ENCODE measurements at places on chromosomes 1 and 21.

GRCh38 chr1:191870490-191870889, 287.8 kb upstream of the RGS18 start:
- no peak for DNase-seq

DNA sequence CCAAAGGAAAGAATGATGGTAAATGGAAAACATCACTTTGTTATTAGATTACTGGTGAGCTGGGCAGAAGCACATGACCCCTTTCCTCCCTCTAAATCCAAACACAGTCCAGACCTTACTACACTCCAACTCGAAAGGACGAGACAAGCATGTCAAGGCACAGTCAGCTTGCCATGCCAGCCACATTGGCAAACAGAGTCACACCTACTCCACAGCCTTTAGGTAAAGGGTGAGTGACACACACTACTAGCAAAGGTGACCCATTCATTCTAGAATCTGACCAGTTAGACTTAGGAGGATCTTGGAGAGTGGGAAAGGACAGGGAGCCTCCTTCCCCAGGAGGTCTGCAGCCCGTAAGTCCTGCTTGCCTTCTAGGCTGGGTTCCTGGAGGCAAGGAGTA, 3.0 kb downstream of the SLC44A3 start:
- DNase-seq, result no peak

DNA sequence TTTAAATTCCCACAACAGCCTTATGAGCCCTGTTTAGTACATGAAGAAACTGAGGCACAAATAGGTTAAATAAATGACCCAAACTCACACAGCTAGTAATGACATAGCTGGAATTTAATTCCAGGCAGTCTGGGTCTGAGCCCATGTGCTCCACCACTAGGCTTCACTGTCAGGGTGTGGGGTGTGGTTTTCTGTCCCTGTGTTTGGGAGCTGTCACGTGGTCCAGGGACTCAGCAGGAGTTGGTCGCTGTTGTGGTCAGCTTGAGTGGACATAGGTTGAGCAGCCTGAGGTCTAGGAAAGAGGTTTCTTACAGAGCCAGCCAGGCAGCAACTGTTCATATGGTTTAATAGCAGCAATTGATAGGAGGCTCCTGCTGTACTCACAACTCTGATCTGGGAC, 28.0 kb upstream of the KCNA10 start:
- DNase-seq, result no peak

GRCh38 chr1:234330843-234331215, 42.4 kb upstream of the COA6 start:
- no peak for DNase-seq

GRCh38 chr1:212453156-212453857, 20.6 kb downstream of the NENF start:
- no peak for DNase-seq

GRCh38 chr21:41564871-41565274, 56.9 kb upstream of the TMPRSS2 start:
- peak; percentile 57 for DNase-seq

- DNase-seq, result no peak
Measured at GRCh38 chr1:101911894-101912293, 84.8 kb downstream of the OLFM3 start.

DNA sequence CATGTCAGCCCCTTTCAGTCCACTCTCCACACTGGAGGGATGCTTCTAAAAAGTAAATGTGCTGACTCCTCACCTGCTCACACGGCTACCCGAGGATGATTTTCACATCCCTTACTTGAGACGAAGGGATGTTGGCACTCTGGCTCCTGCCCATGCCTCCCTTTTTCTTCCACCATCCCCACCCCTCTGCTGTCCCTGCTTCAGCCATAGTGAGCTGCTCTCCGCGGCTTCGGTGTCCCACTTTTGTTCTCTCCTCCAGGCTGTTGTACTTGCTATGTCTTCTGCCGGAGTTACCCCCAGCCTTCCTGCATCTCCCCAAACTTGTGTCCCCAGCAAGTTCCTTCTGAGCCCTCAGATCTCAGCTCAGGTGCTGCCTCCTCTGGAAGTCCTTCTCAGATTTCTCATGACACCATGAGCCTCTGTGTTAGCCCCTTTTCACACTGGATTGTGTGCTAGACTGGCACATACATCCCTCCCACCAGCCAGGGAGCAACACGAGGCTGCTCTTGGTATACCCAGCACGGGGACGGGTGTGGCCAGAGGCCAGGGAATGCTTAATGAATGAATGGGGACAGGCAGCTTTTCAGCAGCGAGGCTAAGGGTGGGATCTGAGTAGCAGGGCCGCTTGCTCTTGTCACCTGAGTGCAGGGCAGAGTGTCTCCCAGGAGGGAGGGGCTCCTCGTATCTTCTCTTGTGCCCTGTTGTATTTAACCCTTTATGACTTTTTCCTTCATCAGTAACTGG, 1.3 kb downstream of the ACOT11 start:
- DNase-seq, result no peak

DNA sequence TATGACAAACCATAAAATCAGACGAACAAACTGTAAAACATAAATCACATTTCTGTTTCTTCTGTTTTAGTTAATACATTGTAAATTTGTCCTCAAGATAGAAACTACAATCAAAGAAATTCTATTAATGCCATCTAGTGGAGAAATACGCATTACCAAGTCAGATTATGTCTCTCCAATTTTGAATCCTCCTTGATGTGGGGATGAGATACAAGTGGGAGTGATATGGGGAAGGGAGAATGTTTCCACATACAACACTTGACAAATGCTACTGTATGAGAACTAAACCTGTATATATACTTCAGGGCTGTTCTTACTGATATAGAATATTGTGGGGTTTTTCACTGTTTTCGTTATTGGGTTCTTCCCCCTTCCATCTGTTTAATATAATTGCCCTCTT, 2.6 kb downstream of the HFM1 start:
- DNase-seq, result no peak

All from activated CD8-positive, alpha-beta T cell treated with anti-CD3 and anti-CD28 coated beads for 36 hours (primary cell).